ENCODE measurements at places on chromosomes 6 and 20. TPM values are rescaled to one million over a fixed set of nuclear protein-coding genes. Genes with fewer than 3 reads are reported as not detected.

NANP gene
- 3.7 TPM for polyA plus RNA-seq

TGM3 gene
- polyA plus RNA-seq = 0.13 TPM

DNA sequence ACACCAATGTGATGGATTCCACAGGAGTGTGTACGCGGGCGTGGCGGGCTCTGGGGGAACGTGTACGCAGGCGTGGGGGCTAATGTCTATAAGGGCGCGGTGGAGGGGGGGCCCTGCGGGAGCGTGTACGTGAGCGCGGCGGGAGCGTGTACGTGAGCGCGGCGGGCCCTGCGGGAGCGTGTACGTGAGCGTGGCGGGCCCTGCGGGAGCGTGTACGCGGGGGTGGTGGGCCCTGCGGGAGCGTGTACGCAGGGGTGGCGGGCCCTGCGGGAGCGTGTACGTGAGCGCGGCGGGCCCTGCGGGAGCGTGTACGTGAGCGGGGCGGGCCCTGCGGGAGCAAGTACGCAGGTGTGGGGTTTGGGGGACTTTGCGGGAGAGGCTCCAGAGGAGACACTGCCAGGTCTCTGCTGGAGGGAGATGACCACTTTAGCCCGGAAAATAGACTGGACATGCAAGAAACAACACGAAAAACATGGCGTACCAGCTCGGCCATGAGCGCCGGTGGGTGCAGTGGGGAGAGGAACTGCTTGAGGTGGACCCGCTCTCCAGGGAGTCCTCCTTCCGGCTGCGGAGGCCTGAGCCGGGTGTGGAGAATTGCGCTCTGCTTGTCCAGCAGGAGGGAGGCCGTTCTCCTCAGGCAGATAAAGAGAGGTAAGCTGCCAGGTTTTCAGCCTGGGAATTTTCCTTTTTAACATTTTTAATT lies 27.8 kb upstream of the SMOC2 start:
- no peak overlapping the region for H3K27ac ChIP-seq
- no peaks in the 10 kb centered on the region for H3K36me3 ChIP-seq
- H3K4me1 ChIP-seq = peaks cover 40% of the 10 kb centered on the region
- H3K27me3 ChIP-seq = no peaks in the 10 kb centered on the region

SIRPB1 gene
- 0.95 TPM for polyA plus RNA-seq
